ENCODE measurements at places on chromosomes 11 and 22.

GRCh38 chr11:133383689-133384088 lies 148.6 kb downstream of the OPCML start:
- no peak for DNase-seq

- DNase-seq = no peak
Measured at GRCh38 chr11:71999798-72000197, 1.1 kb downstream of the IL18BP start.

GRCh38 chr11:134512571-134513538 lies 100.8 kb upstream of the B3GAT1 start:
- DNase-seq = no peak

DNA sequence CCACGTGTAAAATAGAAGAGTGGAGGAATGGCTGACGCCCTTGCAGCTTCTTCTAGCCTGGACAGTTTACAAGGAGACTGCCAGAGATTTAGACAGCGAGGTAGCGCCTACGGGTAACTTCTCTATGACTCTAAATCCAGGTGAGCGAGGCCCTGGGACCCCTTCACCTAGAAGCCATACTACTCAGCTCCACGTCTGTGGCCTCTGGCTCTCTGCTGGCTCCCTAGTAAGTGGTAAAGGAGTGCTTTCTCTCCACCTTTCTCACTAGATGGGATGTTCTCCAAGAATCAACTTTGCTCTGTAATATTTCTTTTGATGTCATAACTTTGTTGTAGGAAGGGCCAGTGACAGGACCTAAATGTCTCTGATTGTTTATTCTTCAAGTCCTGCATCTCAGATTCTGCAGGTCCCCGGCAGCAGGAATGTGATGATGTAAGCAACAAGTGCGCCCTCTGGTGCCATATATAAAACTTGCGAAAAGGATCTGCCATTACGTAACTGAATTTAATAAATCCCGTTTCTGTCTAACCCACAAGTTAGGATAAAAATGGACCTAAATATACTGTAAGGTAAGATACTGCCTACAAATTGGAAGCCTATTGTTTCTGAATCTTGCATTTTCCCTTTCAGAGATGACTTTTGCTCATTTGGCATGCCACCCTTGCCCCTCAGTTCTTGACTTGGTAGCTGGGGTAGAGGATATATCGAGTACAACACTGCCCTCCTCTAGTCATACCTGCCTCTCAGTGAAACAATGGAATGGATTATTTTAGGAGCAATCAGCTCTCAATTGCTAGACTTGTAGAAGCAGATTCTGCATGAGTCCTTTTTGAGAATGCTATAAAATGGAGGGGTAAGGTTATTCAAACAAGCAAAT lies 11.0 kb upstream of the PTPN5 start:
- no peak for DNase-seq

DNA sequence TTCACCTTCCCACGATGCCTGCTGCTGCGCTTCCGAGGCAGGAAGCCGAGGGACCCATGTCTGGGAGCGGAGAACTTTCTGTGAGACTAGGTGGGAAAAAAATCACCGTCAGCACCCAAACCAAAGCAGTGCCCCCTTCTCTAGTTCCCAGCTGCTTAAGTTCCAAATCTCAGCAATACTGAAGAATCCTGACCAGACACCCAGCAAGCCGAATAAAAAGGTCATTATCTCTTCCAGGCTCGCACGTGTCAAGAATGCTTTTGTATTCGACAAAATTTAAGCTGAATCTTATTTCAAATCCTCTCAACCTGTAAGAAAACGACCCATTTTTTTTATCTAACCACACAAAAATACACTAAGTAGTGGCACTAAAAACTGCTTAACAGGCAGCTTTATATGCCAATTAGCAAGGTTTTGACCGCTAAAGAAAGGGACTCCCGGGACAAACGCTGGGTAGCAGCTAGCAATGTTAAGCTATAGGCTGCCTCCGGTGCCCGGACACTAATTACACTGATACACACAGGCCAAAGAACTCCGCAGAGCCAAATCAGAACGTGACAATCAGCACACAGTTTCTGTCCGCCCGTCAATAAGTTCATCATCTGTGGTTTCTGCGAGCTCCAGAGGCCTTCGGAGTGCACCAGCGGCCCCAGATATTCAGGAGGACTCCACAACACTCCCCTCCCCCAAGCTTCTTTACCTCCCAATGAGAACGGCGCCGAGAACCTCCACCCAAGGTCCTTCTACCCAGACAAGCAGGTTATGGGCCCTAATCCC lies 728 bp downstream of the RPL3 start:
- no peak for DNase-seq

GRCh38 chr11:13745165-13745564 lies 76.7 kb downstream of the FAR1 start:
- no peak for DNase-seq

DNA sequence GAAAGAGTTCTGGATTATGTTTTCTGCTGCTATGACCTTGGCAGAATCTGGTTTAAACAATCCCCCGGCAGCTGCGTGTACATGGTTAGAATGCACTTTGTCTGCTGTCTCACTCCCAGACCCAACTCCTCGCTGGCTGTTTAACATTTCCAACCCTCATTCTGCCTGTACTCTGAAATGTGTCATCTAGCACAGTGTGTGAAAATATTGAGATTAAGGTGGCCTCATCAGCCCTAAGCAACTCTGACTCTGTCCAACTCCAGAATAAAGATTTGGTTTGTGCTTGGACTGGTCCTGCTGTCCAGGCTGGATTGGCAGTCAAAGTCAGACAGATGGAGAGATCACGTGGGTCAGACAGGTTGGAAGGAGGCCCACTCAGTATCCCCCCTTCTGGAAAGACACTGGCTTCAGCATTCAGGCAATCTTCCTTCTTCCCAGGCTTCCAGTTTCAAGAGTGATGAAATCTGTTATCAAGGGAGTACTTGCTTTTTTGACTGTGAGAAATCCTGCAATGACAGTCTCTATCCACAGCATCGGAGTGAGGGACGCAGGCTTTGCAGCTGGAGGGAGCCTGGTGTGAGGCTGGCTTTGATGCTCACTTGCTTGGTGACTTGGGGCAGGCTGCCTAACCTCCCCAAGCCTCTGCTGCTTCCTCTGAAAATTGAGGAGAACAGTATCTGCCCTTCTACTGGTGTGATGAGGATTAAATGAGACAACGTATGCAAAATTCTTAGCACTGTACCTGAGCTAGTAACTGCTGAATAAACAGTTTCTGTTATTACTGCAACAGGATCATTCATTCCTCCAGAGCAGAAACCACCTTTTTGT lies 29.8 kb downstream of the ABTB2 start:
- DNase-seq = no peak

Data from NCI-H1417 treated with DMSO at 0.1 percent for 48 hours (cell line).